Transverse colon (tissue), 4 donors: ENCODE measurements at places on chromosomes 11 and 22. TPM values are rescaled to one million over a fixed set of nuclear protein-coding genes. Genes with fewer than 3 reads are reported as not detected.

Gene CASP5
- 35.5 TPM for total RNA-seq

Gene DEFB131B
- total RNA-seq = not detected

Gene SLC17A6
- total RNA-seq = not detected

Gene C22orf15
- total RNA-seq = not detected

DNA sequence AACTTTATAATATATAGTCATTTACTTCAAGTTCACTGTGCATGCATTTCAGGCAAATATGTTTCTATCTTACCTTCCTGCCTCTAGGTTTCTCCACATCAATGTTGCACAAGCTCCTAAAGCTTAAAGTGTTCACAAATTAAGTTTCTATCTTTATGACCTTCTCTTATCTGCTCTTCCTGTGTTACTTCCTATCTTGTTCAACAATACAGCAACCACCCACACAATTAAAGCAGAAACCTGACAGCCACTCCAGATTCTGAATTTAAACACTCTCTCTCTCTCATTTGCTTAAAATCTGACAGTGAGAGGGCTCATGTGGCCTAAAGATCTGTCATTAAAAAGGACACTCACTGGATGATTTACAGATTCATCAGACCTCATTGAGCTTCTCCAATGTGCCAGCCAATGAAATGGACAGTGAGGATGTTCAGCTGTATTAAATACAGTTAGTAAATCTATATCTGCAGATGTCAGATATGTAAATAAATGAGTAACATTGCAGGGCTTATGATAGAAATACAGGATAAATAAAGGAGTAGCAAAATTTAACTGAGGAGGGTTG, 10.9 kb downstream of the PDGFD start:
- no peak for DNase-seq
- H3K4me1 ChIP-seq = no peaks in the 10 kb centered on the region
- no peak overlapping the region for H3K27ac ChIP-seq
- H3K27me3 ChIP-seq = no peaks in the 10 kb centered on the region
- no peak overlapping the region for H3K4me3 ChIP-seq

DNA sequence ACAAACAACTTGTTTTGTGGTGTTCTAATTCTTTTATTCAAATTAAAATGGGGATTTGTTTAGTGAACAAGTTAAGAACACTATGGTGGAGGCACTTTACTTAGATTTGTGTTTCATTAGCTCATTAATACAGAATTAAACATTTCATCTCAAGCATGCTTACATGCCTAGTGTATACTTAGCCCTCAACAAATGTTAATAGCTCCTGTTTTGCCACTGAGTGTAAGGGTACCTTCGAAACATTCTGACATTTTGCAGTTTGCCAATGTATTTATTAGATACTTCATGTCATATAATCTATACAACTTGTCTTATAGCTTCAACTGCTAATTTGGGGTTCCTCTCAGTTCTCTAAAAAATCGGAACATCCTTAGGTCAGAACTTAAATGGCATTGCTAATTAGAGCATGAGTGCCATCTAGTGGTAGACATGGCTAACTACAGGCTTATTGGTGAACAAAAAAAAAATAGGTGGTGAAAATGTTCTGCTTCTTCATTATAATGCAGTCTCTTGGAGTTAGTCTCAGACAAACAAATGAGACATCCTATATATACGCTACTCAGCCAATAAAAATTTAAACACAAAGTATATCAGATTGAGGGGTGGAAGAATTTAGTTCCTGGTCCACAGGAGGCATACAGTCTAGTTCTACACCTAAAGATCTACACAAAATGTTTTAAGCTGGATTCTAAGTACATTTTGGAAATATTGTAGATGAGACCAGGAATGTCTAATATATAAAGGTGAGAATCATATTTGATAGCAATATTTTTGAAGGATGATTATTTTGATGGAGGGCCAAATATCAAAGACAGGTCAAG, 4.9 kb upstream of the CNTN5 start:
- H3K36me3 ChIP-seq = no peaks in the 10 kb centered on the region
- no peaks in the 10 kb centered on the region for H3K4me1 ChIP-seq
- H3K4me3 ChIP-seq = no peak overlapping the region
- peaks cover 27% of the 10 kb centered on the region for H3K27me3 ChIP-seq

- DNase-seq = no peak
- no peaks in the 10 kb centered on the region for H3K27me3 ChIP-seq
- no peak overlapping the region for H3K27ac ChIP-seq
- no peak overlapping the region for H3K4me3 ChIP-seq
- H3K4me1 ChIP-seq = peaks cover 4% of the 10 kb centered on the region
Observed at GRCh38 chr11:73991471-73992006, 8.9 kb upstream of the UCP2 start.

DNA sequence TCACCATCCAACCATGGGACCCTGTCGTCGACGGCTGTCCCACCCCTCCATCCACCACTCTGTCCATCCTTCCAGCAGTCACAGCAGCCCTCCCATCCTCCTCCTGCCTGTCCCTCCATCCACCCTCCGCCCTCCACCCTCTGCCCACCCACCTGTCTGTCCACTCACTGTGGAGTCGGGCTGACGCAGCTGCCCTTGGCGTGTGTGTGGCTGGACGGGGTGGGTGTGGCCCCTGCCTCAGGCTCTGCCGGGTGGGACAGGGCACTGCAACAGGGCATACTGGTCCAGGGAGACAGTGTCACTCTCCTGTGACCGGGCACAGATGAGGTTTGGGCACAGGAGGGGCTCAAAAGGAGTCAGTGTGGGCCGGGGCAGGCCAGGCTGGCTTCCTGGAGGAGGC, 1.9 kb downstream of the PKP3 start:
- no peak overlapping the region for H3K27ac ChIP-seq
- H3K4me3 ChIP-seq = no peak overlapping the region
- H3K27me3 ChIP-seq = peaks cover 10% of the 10 kb centered on the region
- peaks cover 8% of the 10 kb centered on the region for H3K4me1 ChIP-seq
- no peaks in the 10 kb centered on the region for H3K36me3 ChIP-seq

GRCh38 chr11:78763664-78764063, 189.0 kb upstream of the NARS2 start:
- H3K4me1 ChIP-seq = no peaks in the 10 kb centered on the region
- H3K4me3 ChIP-seq = no peak overlapping the region
- H3K27me3 ChIP-seq = no peaks in the 10 kb centered on the region
- no peak overlapping the region for H3K27ac ChIP-seq
- no peaks in the 10 kb centered on the region for H3K36me3 ChIP-seq
- no peak for DNase-seq

GRCh38 chr11:60970369-60970774, 1.1 kb upstream of the CD6 start:
- H3K36me3 ChIP-seq = no peaks in the 10 kb centered on the region
- DNase-seq = peak; percentile 69
- no peaks in the 10 kb centered on the region for H3K4me1 ChIP-seq
- H3K27ac ChIP-seq = no peak overlapping the region
- no peak overlapping the region for H3K4me3 ChIP-seq

DNA sequence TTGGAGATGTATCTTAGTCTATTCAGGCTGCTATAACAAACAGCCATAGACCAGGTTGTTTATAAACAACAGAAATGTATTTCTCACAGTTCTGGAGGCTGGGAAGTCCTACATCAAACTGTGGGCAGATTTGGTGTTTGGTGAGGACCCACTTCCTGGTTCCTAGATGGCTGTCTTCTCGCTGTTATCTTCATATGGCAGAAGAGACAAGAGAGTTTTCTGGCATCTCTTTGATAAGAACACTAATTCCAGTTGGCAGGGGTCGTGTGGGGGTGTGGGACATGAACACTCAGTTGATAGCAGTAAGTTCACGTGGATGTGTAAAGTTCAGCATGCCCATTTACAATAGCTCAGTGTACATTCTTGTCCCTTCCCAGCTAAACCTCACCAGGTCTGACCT, 41.3 kb upstream of the HMGXB4 start:
- H3K27me3 ChIP-seq = no peaks in the 10 kb centered on the region
- H3K4me3 ChIP-seq = no peak overlapping the region
- DNase-seq = no peak

DNA sequence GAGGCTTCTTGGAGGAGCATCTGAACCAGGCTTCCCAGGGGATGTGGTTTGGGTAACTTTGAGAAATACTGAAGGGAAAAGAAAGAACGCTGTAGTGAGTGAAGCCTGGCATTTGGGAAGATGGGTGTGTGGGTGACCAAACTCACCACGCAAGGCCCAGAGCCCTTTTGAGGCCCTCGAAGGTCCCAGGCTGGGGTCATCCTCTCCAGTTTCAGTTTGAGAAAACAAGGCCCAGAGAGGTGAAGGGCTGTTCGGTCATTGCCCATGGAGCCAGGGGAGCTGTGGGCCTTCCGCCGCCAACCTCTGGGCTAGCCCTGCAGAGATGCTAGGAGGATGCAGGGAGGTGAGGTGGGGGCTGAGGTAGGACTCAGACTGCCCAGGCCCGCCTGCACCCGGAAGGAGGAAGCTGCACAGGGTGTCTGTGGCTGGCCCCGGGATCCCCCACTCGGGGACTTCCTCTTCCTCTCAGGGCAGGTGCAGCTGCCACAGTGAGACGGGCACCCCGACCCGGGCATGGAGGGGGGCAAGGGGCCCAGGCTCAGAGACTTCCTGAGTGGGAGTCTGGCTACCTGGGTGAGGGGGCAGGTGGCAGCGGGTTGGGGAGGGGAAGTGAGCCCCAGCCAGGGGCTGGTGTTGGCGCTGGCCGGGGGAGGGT, at the start of gene CCDC88B:
CCDC88B (plus strand) TSS at position 451 of the 655 bp plus-strand sequence; CDS start at position 514, 63 bp downstream.
- H3K27me3 ChIP-seq = no peaks in the 10 kb centered on the region
- no peak within 1 kb of the TSS for H3K4me3 ChIP-seq
- no peaks in the 10 kb centered on the region for H3K36me3 ChIP-seq
- peak within 1 kb of the TSS; percentile 84 for H3K27ac ChIP-seq

- peaks cover 19% of the 10 kb centered on the region for H3K4me1 ChIP-seq
- no peak overlapping the region for H3K27ac ChIP-seq
- H3K4me3 ChIP-seq = no peak overlapping the region
- no peaks in the 10 kb centered on the region for H3K36me3 ChIP-seq
- DNase-seq = peak; percentile 87
Observed at GRCh38 chr11:44911029-44911814, 39.5 kb downstream of the TP53I11 start.

GRCh38 chr11:70233034-70233433, 29.9 kb downstream of the FADD start:
- H3K36me3 ChIP-seq = no peaks in the 10 kb centered on the region
- no peak for DNase-seq
- H3K4me1 ChIP-seq = no peaks in the 10 kb centered on the region
- H3K27ac ChIP-seq = no peak overlapping the region

GRCh38 chr11:611001-611996, 4.5 kb downstream of the IRF7 start:
- H3K4me3 ChIP-seq = no peak overlapping the region
- peaks cover 5% of the 10 kb centered on the region for H3K36me3 ChIP-seq

- DNase-seq = no peak
- no peaks in the 10 kb centered on the region for H3K36me3 ChIP-seq
Observed at GRCh38 chr11:4882543-4882942, 843 bp downstream of the OR51T1 start.

DNA sequence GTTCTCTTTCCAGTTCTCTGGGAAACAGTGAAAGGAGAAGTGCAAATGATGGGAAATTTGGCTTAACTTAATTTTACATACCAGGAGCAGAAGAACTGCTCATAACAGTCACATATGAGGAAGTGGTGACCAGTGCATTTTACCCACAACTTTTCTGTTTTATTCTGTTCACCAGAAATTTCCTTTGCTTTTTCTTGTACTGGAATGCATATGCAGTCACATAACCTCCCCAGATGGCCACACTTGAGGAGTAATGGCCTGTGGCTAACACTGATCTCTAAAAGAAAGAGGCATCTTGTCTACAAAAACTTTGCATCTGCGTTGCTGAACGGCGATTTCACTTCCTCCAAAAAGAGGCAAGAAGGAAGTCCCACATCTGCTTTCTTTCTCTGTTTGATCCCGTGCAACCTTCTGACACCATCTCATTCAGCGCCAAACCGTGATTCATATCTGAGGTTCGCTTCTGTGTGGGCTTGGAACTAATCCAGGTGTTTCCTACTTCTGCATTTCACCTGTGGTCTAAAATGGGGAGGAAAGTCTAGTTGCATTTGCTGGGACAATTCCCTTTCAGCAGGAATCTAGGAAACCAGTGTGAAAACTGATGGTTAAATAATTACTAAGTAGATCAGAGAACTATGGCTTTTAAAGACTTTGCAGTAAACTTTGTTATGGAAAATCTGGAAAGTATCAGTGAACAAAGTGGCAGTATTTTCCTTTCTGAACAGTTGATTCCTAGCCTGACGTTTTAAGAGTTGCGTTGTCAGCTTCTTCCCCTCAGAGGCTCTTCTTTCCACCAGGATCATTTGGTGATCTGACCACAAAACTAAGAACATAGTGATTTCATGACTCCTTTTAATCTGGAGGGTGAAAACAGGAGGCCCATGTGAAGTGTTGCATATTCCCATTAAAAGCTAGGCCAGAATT, 4.2 kb upstream of the MPEG1 start:
- no peaks in the 10 kb centered on the region for H3K36me3 ChIP-seq
- peaks cover 15% of the 10 kb centered on the region for H3K4me1 ChIP-seq
- peak; percentile 46 for DNase-seq
- peak overlapping the region; percentile 45 for H3K27ac ChIP-seq
- no peaks in the 10 kb centered on the region for H3K27me3 ChIP-seq
- no peak overlapping the region for H3K4me3 ChIP-seq

- no peak for DNase-seq
- H3K27ac ChIP-seq = no peak overlapping the region
- H3K4me3 ChIP-seq = no peak overlapping the region
- H3K27me3 ChIP-seq = no peaks in the 10 kb centered on the region
Observed at GRCh38 chr11:70490208-70490607, 91.9 kb downstream of the CTTN start.

- H3K27ac ChIP-seq = peak overlapping the region; percentile 56
- DNase-seq = no peak
- H3K4me3 ChIP-seq = peak overlapping the region; percentile 42
- H3K27me3 ChIP-seq = peaks cover 3% of the 10 kb centered on the region
- H3K36me3 ChIP-seq = no peaks in the 10 kb centered on the region
Observed at GRCh38 chr22:21652547-21653545, 10.7 kb downstream of the SDF2L1 start.

DNA sequence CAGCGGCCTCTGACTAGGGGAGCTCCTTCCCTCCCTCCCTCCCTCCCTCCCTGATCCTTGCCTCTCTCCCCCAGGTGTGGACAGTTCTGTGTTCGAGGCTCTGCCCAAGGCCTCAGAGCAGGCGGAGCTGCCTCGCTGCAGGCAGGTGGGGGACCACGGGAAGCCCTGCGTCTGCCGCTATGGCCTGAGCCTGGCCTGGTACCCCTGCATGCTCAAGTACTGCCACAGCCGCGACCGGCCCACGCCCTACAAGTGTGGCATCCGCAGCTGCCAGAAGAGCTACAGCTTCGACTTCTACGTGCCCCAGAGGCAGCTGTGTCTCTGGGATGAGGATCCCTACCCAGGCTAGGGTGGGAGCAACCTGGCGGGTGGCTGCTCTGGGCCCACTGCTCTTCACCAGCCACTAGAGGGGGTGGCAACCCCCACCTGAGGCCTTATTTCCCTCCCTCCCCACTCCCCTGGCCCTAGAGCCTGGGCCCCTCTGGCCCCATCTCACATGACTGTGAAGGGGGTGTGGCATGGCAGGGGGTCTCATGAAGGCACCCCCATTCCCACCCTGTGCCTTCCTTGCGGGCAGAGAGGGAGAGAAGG, 11.1 kb upstream of the POU2F3 start:
- no peak for DNase-seq
- peaks cover 18% of the 10 kb centered on the region for H3K4me1 ChIP-seq
